Progenitor cell of endocrine pancreas (in vitro differentiated cells): ENCODE measurements at places on chromosomes 7 and 10.

GRCh38 chr7:51328351-51328801, 11.8 kb upstream of the COBL start:
- no peak for DNase-seq

DNA sequence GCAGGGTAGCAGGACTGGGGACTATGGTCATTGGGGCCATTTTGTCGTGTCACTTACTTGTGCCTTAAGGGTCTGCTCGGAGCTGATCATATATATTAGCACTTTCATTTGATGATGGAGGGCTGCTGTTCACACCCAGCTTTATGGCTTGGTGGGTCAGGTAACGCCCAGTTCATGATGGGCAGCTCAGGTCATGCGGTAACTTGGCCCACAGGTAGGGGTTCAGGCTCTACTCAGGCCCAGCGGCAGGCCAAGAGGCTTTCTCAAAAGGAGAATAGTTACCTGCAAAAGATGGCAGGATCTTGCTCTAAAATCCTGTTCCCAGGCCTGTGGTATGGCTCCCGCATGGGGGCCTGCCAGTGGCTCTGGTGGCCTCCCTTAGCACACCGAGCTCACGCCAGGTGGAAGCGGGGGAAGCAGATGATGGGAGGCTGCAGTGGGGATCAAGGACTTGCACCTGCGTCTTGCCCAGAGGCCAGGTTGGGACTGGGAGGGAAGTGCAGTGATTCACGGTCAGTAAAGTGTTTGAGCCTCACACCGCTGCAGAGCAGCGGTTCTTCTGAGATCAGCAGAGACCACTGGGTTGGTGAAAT, 109.5 kb downstream of the ADCY1 start:
- DNase-seq, result no peak

DNA sequence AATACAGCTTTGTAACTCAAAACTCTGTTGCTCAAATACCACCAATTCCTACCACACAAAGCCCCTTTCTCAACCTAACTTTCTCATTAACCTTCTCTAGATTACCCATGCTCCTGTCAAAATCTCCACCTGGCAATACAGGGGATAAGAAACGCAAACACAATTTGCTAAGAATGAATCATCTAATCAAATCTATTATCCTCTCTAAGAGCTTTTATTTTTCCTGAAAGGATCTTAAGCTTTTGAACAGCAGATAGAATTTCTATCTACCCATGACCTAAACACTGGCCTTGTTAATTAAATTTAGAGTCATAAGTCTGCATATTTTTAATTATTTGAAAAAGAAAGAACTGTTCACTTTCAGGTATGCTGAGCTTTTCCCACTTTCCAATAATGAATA, 98.3 kb downstream of the HBP1 start:
- DNase-seq, result no peak

- DNase-seq, result peak; percentile 20
Observed at GRCh38 chr10:35641676-35642034, 441 bp downstream of the FZD8 start.

GRCh38 chr10:124740369-124741280, 3.6 kb downstream of the FAM53B start:
- no peak for DNase-seq

GRCh38 chr7:16724344-16724743, 29.2 kb upstream of the TSPAN13 start:
- DNase-seq, result no peak

GRCh38 chr10:42985436-42986316, 91.2 kb upstream of the RET start:
- no peak for DNase-seq

DNA sequence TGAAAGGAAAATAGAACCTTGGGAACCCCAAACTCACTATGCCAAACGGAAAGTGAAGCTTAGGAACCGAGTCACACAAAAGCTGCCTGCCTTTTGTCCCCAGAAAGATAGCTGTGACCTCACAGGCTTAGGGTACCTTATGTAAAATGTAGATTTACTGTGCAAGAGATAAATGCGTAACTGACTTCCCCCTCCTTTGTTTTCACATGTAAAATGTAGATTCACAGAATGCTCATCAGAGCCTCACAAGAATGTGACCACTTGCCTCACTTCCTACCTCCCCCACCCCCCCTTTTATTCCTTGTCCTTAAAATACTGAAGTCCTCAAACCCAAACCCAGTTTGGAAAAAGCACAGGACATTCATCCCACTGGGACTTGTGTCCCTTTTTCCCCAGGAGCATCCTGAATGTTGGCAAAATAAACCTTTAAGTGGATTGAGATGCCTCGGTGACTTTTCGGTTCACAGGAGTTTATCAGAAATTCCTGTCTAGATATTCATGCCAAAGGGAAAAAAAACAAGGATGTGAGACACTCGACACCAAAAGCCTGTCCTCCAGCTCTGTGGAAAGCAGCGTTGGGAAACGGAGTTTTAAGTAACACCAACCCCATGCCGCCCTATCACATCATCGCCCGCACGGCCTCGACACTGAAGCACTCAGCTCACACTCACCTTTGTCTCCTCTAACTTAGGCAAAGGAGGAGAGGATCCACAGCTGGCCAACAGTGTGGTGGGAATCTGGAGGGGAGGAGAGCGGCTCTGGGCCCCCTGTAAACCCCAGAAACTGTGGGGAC, 45.9 kb downstream of the SVIL start:
- no peak for DNase-seq

DNA sequence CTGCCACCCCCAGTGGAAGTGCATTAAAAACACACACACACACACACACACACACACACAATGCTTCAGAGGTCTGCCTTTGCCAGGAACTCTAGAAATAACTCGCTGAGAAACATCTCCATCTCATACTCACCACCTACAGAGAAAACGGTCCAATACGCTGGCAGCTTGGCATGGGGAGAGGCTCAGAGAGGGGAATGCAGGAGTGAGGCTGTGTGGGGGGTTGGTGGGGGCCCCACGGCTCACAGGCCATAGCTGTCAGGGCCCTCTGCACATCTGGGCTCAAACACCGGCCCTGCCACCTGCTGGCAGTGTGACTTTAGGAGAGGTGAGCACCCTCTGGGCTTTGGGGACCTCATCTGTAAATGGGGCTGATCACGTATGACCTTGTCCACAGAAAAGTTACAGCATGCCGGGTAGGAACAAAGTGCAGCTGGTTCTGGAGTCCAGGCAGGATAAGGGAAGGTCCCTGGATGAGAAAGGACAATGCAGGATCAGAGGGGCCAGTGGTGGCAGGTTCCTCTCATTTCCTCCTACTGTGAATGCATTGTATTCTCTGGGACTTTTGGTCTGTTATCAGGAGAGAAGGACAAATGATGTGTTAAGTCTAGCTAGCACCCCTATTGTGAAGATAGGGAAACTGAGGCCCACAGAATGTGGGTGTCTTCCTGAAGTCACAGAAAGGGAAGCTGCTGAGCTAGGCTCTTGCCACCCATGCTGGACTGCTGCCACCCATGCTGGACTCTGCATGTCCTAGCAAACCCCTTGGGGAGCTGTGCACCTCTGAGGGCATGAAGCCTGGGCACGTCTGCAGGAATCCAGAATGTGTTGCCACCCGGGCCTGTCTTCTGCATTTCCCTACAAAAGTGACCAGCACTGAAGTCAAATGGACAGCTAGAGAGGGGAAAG, 404.6 kb downstream of the RPS24 start:
- DNase-seq, result no peak

DNA sequence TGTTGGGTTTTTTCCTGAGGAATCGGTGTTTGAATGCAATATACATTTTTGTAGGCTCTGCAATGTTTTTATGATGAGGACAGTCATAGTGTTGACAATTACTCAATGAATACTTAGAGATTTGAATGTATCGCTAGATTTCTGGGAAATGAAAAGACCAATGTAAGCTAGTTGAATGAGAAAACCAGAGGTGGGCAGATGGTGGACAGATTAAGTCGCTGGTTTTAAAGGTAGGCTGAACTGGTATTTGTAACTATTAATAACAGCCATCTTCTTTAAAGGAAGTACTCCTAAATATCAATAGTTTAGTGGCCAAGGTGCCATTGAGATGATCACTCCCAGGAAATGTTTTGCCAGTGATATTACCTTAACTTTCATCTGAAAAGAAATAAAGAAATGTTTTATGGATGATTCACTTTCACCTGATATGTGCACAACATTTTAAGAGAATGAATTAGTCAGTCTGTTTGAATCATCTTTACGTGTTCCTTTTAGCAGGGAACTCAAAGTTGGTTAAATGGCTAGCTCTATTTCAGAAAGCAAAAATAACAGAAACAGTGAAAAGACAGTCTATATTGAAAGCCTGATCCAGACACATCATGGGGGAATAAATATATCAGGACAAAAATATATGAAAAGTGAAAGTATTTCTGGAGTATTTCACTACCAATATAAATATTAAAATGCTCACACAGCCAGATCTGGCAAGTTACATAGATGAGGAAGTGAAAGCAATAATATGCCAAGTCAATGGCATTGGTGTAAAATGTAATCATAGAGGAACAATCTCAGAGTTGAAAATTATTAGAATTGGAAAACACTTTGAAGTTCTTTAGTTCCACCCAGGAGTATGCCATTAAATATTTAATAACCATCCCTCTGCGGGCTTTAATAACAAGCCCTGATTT, 20.7 kb downstream of the MET start:
- DNase-seq, result no peak

DNA sequence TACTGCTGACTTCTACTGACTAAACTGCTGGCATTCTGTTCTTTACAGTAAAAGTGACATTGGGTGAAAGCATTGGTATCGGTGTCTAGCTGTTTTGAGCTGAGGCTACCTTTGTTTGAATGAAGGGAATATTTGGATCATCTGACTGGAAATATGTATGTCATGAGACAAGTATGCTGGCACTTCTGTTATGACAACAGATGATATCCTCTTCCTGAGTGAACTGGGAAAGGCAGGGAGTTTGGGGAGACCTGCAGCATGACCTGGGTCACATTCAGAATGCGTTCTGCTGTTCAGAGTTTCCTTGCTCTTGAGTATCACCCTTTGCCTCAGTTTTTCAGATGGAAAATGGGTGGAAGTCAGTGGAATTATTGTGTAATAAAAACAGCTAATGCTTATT, 81.8 kb downstream of the PLCE1 start:
- DNase-seq, result no peak

DNA sequence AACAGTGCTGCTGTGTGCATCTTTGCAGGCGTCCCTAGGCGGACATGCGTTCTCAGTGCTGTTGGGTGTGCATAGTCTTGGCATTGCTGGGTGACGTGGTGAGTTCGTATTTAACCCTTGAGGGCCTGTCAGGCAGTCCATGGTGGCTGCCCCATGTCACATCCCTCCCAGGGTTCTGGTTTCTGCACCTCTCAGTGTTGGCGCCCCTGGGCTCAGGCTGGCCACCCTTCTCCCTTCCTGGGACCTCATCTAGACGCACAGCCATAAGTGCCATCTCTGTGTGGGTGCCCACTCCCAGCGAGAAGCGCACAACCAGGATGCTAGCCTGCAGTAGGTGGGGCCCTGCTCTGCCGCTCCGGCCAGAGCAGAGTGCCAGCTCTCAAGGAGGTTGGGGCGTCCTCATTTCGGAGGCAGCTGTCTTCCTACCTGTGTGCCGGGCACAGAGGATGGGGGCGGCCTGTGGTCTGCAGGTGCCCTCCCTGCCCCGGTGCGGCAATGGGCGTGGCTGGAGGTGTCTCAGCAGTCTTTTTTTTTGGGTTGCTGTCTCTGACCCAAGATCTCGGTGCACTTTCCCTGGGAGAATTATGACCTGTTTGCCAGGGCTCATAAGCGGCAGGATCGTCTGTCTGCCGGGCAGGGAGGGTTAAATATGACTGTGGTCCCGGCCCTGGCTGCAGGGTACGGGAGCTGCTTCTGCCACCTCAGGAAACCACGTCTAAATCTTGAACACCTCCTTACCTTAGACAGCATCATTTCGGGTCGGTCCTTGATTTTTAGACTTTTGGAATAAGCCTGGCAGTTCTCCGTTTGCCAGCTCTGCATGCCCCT, 6.5 kb downstream of the INPP5A start:
- no peak for DNase-seq

DNA sequence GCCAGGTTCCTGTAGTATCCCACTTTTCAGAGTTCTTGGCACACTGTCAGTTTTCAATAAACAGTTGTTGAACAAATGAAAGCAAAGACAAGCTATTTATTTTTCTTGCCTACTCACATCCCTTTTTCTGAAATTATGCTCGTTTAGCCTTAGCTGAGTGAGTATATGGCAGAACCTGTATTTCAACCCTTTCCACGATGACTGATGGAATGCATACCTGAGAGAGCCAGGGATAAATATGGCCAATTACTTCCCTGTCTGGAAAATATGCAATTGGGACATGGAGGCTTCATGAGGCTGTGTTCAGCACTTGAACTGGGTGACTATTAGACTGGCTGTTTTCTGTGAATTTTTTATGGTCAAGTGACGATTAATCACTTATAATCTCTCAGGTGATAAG, 144.5 kb upstream of the POT1 start:
- no peak for DNase-seq

GRCh38 chr7:127704211-127704610, 52.2 kb downstream of the SND1 start:
- no peak for DNase-seq

- no peak for DNase-seq
Observed at GRCh38 chr10:42887734-42888503, 105.3 kb downstream of the BMS1 start.

DNA sequence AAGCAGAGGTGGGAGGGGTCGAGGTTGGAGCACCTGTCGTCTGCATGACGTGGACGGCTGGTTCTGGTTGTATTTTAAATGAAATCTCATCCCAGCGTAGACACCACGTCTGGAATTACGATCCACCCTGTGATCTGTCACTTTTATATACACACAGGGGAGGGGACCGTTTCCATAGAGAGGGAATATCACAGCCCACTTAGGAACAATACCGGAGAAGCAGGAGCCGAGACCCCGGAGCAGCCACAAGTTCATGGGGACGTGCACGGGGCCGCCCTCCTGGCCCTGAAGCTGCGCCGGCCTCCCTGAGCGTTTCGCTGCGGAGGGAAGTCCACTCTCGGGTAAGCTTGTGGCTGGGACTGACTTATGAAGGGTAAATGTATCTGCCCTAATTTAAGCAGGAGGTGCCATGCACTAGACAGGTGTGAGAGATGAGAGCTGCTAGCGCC, at the start of gene UCN3:
Gene UCN3 (plus strand): TSS at position 77 of the 449 bp plus-strand sequence. CDS start 8,755 bp downstream, outside the sequence.
- no peak for DNase-seq

- no peak for DNase-seq
Observed at GRCh38 chr7:112745635-112746034, 44.6 kb downstream of the TMEM168 start.

DNA sequence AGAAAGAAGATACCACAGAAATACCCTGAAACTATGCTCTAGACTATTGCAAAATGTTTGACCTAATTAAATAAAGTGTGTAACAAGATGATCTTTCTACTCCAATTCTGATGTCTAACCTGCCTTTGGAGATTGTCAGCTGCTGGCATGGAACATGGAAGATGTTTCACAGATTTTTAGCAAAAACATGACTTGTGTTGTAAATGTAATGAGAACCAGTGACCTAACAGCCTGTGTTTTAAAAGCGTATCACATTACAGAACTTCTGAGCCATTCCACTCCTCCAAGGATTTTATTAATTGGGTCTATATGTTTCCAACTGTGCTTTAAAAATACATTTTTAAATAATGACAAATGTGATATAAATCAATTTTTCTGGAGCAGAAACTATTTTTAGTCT, 526.3 kb upstream of the SEMA3D start:
- DNase-seq, result no peak
